Karpas-422 (cell line): ENCODE measurements at places on chromosomes 1 and 21. TPM values are rescaled to one million over a fixed set of nuclear protein-coding genes. Genes with fewer than 3 reads are reported as not detected.

DNA sequence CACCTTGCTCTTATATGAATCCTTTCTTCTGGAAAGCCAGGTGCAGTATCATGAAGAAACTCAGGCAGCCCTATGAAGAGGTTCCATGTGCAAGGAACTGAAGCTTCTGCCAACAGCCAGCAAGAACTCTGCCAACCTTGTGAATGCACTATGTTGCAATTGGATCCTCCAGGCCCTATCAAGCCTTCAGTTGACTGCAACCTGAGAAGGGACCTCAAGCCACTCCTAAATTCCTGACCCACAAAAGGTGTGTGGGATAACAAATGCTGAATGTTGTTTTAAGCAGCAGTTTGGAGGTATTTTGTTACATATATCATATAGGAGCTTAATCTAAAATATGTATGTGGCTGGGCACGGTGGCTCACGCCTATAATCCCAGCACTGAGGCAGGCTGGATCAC, 84.0 kb downstream of the RERE start:
- DNase-seq = no peak

RHD gene
- total RNA-seq = 0.26 TPM in 1 of 2 replicates, not detected in the other

DNA sequence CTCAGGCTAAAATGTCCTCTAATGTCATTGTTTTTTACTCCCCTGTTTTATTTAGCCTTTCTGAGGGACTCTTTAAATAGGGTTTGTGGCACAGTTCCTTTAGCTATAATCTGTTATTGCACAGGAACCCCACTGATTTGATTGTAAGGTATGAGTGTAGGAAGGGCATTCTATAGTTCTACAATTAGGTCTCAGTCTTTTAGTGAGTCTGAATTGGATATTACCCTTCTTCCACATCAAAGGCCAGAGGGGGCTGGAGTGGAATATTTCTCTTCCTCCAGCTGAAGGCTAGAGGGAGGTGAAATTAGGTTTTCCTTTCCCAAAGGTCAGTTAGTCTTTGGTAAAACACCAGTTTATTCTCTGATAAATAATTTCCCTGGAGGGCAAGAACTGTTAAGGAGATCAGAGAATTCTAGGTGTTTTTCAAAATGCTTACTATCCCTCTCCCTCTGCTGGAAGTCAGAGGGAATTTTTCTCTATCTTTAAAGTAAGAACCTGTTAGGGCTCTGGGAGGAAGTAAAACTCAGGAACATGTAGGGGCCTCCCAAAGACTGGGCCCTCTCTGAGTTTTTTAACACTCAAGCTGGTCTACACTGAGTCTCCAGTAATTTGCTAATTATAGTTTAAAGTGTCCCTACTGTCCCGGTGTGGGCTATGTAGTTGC, 176.3 kb upstream of the ZNHIT6 start:
- DNase-seq = no peak

GRCh38 chr1:155037043-155037442, 3.4 kb downstream of the DCST1 start:
- no peak for DNase-seq

DCST1 gene
- not detected in 2 replicates for total RNA-seq

RYR2 gene
- not detected in 2 replicates for total RNA-seq

- DNase-seq = no peak
Measured at GRCh38 chr1:5941671-5942070, 50.6 kb downstream of the NPHP4 start.

DNA sequence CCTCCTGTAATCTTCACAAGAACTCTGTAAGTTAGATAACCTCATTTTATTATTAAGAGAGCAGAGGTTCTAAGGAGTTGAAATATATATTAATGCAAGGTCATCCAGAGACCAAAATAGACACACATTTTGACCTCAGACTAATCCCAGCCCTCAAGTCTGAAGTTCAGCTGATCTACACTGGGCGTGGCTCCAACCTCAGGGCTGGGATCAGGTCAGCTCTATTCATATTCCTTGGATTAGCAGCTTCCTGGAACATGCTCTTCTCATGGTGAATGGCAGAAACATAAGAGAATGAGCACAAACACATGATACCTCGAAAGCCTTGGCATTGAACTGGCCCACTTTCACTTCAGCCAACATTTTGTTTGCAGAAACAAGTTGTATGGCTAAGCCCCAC, 200.8 kb upstream of the ST6GALNAC5 start:
- DNase-seq = no peak

GRCh38 chr21:33028287-33028670, 2.5 kb downstream of the OLIG2 start:
- no peak for DNase-seq

GREM2 gene
- not detected in 2 replicates for total RNA-seq

- DNase-seq = no peak
Measured at GRCh38 chr1:8004803-8005573, 21.1 kb downstream of the ERRFI1 start.

DNA sequence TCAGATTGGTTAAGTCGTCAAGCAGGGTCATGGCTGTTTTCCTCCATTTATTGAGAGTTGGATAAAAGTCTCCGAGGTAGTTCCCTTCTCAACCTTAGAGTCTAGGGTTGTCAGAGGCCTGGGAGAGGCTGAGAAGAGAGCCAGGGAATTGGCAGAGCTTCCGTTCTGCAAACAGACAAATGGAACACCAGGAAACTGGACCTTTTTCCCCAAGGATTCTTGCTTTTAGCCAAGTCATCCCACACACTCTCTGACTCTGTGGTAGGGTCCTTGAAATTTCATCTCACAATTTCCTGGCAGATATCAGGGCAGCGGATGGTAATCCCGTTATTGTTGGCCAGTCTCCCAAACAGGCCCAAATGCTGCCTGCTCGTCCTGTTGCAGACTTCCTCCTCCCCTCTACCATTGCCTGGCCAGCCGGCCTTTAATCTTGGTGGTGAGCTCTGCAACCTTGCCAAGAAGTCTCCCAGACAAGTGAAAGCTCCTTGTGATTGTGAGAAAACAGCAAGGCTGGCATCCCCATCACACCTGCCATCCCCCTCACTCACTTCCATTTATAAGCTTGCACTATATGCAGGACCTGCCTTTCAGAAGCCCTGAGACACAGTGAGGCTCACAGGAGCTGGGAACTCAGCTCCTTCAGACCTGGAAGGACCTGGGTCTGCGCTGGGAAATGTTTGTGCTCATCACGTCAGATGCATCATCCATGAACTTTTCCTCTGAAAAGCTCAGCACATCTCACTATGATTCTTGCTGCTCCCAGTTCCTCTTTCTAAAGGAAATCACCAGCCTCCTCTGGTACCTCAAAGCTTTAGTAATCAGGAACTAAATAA, 13.7 kb upstream of the SRP9 start:
- no peak for DNase-seq

DNA sequence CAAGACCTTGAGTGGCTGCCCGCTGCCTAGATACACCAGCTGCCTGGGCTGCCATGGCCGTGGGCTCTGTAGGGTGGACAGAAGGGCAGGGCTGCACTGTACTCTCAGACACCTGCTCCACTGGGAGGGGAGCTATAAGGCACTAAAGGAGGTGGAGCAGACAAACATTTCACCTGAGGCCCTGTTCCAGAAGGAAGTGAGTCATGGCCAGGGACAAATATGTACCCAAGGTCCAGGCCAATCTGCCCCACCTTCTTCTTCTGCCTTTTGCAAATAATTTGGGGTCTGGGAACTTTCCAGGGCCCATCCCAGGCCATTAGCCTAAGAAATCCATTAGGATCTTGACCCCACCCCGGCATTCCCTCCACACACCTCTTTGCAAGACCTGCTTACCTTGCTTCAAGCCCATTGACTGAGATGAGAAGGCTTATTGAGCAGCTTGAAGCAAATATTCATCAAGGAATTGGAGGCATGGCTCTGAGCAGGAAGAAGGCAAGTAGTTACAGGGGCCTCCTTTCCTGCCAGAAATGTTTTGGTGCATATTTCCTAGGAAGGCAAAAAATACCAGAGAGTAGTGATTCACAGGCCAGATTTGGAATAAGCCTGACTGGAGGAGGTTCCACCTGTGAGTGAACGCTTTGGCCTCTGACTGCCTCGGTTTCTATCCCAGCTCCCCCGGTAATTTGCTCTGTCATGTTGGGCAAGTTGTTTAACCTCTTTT, at the start of gene CAPN8:
Gene CAPN8, minus strand, starts transcription at position 110 of the 721 bp plus-strand sequence. Its CDS starts 55 bp downstream, at position 55.
- no peak for DNase-seq

HSPB7 gene
- total RNA-seq = not detected in 2 replicates

GRCh38 chr1:101253976-101254674, 17.3 kb downstream of the S1PR1 start:
- no peak for DNase-seq

CFH gene
- not detected in 2 replicates for total RNA-seq

TMEM69 gene
- total RNA-seq = 28.9 and 86.1 TPM in 2 replicates
